Brain (organoid and tissue), 16 donors: ENCODE measurements at places on chromosomes 1 and 21. TPM values are rescaled to one million over a fixed set of nuclear protein-coding genes. Genes with fewer than 3 reads are reported as not detected.

Gene KRTAP19-3
- polyA plus RNA-seq: not detected

Gene ADAMTSL4
- polyA plus RNA-seq: 2.4 TPM

Gene PIK3CD
- 16.3 TPM for polyA plus RNA-seq

Gene TRIM67
- polyA plus RNA-seq: 1.9 TPM

Gene GRHL3
- polyA plus RNA-seq: not detected

Gene IL10
- not detected for polyA plus RNA-seq

Gene TAL1
- polyA plus RNA-seq: 0.59 TPM

Gene ANKRD65
- 54.3 TPM for polyA plus RNA-seq

Gene GPR37L1
- 32.7 TPM for polyA plus RNA-seq

Gene CACNA1S
- polyA plus RNA-seq: 0.19 TPM

Gene CAMK1G
- 16.7 TPM for polyA plus RNA-seq

Gene OLFML3
- polyA plus RNA-seq: 17.0 TPM

Gene KRTAP10-4
- not detected for polyA plus RNA-seq

Gene UBL4B
- 4.9 TPM for polyA plus RNA-seq

Gene CDK18
- polyA plus RNA-seq: 73.1 TPM

Gene NAV1
- 55.4 TPM for polyA plus RNA-seq

Gene CD1D
- 0.19 TPM for polyA plus RNA-seq

Gene OXCT2
- polyA plus RNA-seq: 0.83 TPM

Gene AGT
- polyA plus RNA-seq: 162 TPM

Gene OPTC
- polyA plus RNA-seq: not detected

Gene MTARC2
- polyA plus RNA-seq: 11.6 TPM

Gene WNT3A
- polyA plus RNA-seq: not detected

Gene SERTAD4
- polyA plus RNA-seq: 9.2 TPM

Gene IL19
- polyA plus RNA-seq: not detected

Gene TMEM125
- polyA plus RNA-seq: 16.4 TPM

Gene GLUL
- 1,523 TPM for polyA plus RNA-seq

Gene NPPA
- polyA plus RNA-seq: 10.0 TPM

Gene FCRL6
- polyA plus RNA-seq: not detected

Gene RNF186
- 0.98 TPM for polyA plus RNA-seq

Gene FCGR3A
- polyA plus RNA-seq: 11.9 TPM

Gene MLLT11
- polyA plus RNA-seq: 145 TPM

Gene B3GALT5
- polyA plus RNA-seq: 0.51 TPM

Gene NDUFS5
- 540 TPM for polyA plus RNA-seq

Gene C1QTNF12
- polyA plus RNA-seq: 1.4 TPM

Gene LRRC71
- polyA plus RNA-seq: not detected

Gene OPRD1
- 1.9 TPM for polyA plus RNA-seq

Gene LRRC3
- polyA plus RNA-seq: 9.3 TPM

Gene PANK4
- 23.7 TPM for polyA plus RNA-seq

Gene ZFP69B
- 7.4 TPM for polyA plus RNA-seq

Gene ZSWIM5
- 7.7 TPM for polyA plus RNA-seq

Gene LCE1F
- not detected for polyA plus RNA-seq

Gene MAP10
- 1.1 TPM for polyA plus RNA-seq
